ENCODE measurements at places on chromosomes 4 and X.
A peak's percentile ranks its signal among the peaks of the same experiment; 100 is the strongest.

- peak; percentile 68 for DNase-seq
Measured at GRCh38 chr4:111283066-111283677, 660.3 kb upstream of the PITX2 start.

DNA sequence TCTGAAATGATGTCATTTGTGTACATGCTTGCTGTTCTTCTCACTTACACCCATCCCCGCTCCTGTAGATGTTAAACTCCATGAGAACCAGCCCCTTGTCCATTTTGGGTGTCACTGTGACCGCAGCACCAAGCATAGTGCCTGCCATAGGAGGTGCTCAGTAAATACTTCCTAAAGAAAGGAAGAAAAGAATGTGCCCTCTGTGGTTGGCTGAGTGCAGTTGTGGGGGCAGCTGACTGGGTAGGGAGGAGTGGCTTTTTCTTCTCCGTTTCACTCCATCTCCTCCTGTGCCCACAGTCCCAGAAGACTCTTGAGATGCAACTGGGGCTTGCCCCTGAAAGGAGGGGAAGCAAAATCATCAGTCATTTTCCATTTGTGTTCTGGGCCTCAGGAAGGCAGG is 25.5 kb downstream of the PHEX start:
- no peak for DNase-seq

DNA sequence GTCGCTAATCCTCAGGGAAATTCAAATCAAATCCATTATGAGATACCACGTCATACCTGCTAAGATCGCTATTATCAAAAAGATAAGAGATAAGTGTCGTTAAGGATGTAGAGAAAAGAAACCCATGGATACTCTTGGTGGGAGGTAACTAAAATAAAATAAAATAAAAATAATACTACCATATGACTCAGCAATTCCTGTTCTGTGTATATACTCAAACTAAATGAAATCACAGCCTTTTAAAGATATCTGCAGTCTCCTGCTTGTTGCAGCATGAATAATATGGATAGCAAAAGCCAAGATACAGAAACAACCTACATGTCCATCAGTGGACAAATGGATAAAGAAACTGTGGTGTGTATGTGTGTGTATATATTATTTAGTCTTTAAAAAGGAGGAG is 105.8 kb upstream of the IL15 start:
- DNase-seq: no peak

DNA sequence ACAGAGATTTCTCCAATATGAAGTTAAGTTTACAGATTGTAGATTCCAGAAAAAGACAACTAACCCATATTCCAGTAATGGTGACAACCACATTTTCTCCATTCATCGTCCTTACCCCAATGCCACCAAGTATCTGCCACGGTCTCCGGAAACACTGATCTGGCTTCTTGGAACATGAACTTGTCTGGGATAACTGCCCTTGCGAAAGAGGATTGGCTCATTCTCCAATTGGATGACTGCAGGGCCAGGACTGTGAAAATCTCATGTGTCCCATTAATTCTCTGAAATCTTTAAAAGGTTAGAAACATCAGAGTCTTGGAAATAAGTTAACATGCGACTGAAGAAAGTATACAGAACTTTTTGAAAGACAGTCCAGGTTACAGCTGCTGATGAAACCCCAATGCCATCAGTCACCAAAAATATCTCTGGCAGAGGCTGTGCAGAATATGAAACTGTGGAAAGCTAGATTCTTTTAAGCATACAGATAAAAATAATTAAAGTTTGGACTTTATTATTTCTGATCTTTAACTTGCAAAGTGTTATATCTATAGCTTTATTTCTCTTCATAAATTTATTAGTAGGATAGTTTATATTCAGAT is 496.9 kb downstream of the PPARGC1A start:
- DNase-seq: no peak

DNA sequence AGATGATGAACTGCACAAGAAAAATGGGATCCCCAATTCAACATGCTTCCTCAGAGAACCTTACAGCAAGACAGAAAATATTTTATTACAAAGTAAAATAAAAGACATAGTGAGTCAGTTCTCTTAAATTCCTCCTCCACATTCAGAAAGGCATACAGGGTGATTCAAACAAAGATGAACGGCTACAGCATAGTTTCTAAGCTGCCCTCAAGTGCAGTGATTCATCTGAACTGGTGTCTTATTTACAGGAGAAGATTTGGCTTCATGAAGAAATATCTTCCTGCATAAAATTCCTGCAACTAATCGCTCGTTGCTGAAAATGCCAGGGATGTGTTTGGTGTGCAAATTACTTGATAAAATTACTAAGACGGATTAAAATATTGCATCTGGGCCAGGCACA is 103.6 kb downstream of the PRKX start:
- no peak for DNase-seq

GRCh38 chr4:8558080-8558960 is 21.9 kb upstream of the GPR78 start:
- no peak for DNase-seq

- no peak for DNase-seq
Measured at GRCh38 chr4:40825014-40825838, 75.5 kb downstream of the NSUN7 start.

- no peak for DNase-seq
Measured at GRCh38 chr4:144179152-144179739, 38.7 kb upstream of the GYPA start.

- DNase-seq: no peak
Measured at GRCh38 chr4:115119804-115120352, 6.5 kb upstream of the NDST4 start.

DNA sequence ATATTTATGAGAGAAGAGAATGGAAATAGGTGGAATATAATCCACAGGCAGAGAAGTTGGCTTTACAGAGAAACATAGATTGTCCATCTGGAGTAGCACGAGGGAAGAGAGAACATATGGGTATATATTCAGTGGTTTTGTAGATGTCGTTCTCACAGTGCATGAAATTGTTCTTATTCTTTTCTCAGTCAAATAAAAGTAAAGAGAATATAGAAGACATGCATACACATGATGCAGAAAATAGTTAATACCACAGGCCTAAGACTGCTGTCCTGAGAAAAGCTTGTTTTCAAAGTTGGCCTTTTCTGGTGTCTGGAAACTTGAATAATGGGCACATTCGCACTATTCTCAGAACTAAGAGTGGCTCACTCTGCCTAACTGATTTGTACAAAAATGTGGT is 378.1 kb downstream of the GABRG1 start:
- DNase-seq: no peak

- DNase-seq: no peak
Measured at GRCh38 chr4:56220261-56220660, 167.0 kb downstream of the AASDH start.

DNA sequence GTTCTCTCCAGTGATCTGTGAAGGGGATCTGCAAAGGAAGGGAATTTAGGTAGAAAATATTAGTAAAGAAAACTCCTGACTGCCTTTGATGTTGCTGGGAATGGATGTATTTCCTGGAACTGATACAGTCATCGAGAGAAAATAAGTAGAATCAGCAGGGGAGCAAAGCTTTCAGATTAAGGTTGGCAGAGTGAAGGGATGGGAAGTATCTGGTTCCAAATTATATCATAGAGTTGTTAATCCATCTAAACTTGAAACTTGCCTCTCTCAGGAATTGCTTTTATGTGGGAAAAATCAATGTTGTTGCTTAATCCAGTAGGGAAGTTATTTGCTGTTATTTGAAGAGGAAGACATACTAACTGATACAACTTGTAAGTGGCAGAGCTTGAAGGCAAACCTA is 19.3 kb downstream of the EPHA5 start:
- no peak for DNase-seq

DNA sequence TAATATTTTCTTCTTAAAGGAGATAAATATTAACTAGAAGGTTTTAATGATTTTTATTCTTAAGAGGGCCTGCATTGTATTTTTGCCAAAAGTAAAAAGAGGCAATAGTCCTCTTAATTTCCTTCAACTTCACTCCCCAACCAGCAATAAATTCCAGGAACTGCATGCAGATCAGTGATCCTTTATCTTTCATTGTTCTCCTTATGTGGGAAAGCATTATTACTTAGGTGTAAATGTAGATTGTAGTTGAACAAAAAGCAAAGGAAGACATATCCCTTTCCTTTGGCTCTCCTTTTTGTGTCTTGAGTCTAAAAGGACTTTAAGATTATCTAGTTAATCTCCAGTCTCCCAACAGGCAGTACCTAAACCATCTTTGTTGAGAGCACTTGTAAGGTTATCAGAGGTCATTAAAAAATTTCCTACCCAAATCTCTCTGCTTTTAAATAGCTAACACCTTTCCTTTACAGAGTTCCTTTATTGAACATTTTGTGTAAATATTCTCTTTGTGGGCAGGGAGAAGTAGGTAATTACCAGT is 55.3 kb downstream of the RAPGEF2 start:
- no peak for DNase-seq

DNA sequence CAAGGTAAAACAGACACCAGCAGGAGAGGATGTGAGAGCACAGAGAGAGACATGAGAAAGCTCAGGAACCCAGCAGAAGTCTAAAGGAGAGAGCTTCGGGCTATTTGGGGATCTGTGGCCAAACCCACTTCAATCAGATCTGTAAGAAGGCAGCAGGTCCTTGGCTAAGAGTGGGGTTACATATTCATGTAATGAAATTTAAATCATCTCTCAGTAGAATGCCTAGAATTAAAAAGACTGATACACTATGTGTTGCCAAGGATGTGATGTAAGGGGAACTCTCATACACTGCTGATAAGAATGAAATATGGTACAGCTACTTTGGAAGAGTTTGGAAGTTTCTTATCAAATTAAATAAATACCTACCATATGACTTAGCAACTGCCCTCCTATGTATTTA is 35.8 kb downstream of the PDE5A start:
- DNase-seq: no peak

- DNase-seq: no peak
Measured at GRCh38 chr4:96784336-96784735, 944.4 kb downstream of the PDHA2 start.

DNA sequence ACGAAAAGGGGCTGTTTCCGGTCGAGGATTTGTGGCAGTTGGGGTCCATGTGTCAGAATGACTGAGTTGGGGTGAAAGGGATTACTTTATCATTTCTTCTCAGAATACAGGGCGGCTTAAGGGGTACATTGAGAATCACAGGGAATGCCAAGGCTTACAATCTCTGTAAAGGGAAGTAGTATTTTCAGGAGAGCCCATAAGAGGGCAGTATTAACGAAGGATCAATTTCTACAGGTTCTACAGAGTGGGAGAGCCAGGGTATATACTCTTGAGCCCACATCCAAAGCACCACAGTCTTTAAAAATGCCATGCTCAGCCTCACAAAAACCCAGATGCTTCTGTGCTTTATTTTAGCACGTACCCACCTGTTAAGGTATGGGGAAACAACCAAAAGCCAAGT is 67.7 kb upstream of the ZXDA start:
- DNase-seq: no peak

- DNase-seq: no peak
Measured at GRCh38 chr4:121243485-121243884, 79.4 kb upstream of the TNIP3 start.

- DNase-seq: no peak
Measured at GRCh38 chr4:7427831-7428260, 6.9 kb downstream of the PSAPL1 start.

DNA sequence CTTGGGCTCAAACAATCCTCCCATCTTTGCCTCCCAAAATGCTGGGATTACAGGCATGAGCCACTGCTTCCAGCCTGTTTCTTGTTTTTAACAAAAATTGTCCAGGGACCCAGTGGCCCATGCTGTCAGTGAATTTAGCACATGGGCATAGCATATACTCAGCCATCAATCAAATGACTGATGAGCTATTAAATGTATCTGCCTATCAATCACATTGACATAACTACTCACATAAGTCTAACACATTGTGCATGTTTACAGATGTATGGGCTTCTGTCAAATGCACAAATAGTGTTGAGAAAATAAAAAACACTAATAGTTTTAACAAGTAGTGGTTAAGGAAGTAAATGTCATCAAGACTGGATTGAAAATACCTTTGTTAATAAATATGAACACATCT is 249.4 kb downstream of the COX18 start:
- DNase-seq: no peak

GRCh38 chr4:5395781-5396180 is 312.6 kb downstream of the EVC2 start:
- DNase-seq: no peak

DNA sequence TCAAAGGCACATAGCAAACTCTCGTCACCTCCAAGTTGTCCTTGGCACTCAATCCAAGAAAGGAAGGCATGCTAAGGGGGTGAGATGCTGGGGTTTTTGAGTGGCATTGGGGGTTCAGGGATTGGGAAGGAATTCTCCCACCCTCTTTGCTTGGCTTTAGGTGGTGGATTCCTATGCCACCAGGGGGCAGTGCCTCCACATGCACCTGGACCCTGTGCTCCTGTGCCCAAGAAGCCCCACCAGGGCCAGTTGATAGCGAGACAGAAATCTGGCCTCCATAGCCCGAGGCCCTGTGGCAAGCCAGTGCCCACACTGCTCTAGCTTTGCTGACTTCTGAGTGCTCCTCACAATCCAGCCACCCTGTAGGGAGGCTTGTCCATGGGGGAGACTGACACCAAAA is 2.0 kb upstream of the FATE1 start:
- no peak for DNase-seq

GRCh38 chr4:41784191-41784979 is 35.9 kb upstream of the PHOX2B start:
- DNase-seq: no peak

DNA sequence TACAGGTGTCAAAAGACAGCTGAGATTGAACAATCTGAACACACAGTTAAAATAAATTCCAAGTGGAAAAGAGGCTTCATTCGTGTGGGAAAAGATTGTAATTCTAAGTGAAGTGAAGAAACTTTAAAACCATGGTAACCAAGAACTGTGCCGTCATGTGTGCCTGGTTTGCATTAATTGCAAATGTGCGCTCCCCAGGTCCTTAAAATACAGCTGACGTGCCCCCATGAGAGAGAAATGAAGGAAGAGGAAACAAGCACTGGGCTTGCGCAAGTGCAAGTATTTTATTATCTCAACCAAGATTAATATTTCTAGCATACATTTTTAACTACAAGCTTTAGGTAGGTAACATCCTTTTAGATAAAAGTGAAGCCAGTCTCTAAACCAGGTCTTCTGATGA is 92.5 kb downstream of the PARM1 start:
- DNase-seq: no peak

DNA sequence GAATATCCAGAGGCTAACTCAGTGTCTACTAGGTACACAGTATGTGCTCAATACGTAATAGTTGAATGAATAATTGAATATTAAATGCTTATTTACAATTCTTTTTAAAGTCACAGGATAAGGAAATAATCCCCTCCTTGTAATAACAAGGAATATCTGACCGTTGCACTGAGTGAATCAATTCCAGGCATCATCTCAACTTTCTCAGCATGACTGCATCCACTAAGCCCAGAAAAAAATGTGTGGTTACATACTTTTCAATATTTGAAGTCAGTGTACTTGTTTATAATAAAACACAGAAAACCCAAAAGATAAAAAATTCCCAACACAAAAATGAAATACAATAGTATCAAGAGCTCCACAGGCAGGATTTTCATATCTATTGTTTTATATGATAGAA is 105.4 kb downstream of the TMEM144 start:
- DNase-seq: no peak

Data from ecto neural progenitor cell (in vitro differentiated cells).